Effector memory CD4-positive, alpha-beta T cell (primary cell): ENCODE measurements at places on chromosomes 1 and 21.

DNA sequence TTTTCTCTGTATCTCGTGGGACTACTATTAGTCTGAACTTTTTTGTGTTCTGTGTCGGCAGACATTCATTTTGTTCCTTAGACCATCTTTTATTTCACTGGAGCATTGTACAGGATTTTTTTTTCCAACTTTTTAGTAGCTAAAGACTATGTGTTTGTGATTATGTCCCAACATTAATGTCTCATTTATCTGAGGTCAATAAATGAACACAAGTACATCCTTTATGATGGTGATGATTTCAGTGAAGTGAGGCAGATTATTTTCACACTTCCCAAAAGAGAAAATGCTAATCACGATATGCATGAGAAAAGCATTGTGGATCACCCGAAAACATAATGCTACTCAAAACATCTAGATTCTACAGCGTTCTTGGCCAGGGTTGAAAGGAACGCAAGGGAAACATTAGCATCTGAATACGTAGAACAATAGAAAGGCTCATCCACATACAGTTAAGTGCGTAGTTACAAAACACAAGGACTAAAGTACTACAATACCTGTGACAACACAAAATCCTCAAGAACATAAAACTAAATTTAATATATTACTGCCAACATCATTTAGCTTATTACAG, 981.7 kb upstream of the NCAM2 start:
- no peak for DNase-seq

DNA sequence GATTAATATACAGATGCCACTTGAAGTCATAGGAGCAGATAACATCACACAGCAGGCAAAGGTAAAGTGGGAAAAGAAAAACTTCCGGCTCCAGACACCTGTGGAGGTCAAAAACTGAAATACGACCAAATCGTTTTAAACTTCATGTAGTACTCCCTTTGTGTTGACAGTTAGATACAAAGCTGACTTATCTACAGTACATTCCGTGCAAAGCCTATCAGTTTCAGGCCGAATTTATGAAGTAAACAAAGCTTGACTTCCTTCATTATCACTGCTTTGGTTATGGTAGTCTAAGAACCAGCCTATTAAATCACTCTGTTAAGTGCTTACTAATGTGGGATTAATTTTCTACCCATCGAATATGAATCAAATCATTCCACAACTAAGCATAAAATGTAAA, 156.3 kb downstream of the SMYD3 start:
- DNase-seq, result no peak

DNA sequence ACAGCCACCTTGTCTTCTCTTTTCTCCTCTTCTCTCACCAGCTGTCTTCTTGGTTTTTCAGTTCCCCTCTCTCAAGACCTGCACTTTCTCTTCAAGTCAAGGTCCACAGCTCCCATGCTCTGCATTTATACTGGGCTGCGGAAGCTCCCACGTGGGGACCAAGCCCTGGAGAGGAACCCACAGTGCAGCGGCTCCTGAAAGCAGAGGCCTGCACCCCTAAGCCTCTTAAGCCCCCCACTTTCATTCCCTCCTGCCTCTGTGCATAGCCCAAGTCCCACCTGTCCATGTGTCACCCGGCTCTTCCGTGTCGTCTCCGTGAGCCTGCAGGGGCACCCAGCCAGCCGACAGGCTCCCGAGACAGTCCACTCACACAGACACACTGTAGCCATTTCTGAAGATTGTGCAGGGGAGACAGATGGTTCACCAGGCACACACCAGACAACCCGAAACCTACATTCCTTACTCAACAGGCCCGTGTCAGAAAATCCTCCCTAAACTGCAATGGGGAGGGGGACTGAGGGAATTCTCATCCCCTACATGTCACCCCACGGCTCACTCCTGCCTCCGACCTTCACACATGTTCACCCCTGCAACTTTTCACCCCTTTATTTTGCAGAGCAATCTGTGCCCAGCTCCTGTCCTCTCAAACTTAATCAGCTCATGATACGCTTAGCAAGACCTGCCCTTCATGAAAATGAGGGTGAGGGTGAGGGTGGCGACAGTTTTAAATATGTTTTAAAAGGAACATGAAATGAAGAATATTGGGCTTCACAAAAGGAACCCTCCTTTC, 6.3 kb downstream of the MX2 start:
- no peak for DNase-seq

GRCh38 chr1:22636927-22637326, 499 bp downstream of the C1QA start:
- no peak for DNase-seq

- DNase-seq, result no peak
These were observed 265.1 kb upstream of the NEGR1 start for GRCh38 chr1:72547412-72547811.

DNA sequence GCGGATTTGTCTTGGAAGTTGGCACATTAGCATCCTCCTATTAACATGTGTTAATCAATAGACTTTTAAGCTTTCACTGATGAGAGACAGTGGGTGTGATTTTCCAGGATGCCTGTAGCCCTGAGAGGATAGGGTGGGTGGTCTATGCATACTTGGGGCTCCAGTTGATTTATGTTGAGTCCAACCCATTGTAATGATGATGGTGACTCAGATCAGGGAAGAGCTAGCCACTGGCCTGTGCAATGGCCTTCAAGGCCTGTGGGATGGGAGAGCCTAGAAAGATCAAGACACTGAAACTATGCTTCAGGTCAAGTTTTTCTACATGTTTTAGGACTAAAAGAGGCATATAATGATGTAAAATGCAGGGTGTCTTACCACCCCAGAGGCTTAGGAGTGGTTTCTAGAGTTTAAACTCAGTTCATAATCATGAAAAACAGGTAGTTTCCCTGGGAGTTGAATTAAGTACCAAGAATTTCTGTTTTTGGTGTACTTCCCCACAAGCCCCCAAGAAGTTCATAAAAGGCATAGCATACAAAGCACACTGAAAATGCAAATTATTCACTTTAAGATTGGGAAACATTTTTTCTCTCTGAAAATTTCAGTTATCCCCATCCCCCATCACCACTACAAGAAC, 19.9 kb downstream of the BEND5 start:
- no peak for DNase-seq
